ENCODE measurements at places on chromosomes 7 and 10. TPM values are rescaled to one million over a fixed set of nuclear protein-coding genes. Genes with fewer than 3 reads are reported as not detected.

The AGAP6 gene
- 16.0 TPM for total RNA-seq

The PITRM1 gene
- total RNA-seq = 92.3 TPM

The UNCX gene
- total RNA-seq = not detected

The ARHGAP12 gene
- 34.3 TPM for total RNA-seq

The RNLS gene
- not detected for total RNA-seq

The HIPK2 gene
- total RNA-seq = 23.9 TPM

The CRHR2 gene
- not detected for total RNA-seq

The VAX1 gene
- total RNA-seq = not detected

DNA sequence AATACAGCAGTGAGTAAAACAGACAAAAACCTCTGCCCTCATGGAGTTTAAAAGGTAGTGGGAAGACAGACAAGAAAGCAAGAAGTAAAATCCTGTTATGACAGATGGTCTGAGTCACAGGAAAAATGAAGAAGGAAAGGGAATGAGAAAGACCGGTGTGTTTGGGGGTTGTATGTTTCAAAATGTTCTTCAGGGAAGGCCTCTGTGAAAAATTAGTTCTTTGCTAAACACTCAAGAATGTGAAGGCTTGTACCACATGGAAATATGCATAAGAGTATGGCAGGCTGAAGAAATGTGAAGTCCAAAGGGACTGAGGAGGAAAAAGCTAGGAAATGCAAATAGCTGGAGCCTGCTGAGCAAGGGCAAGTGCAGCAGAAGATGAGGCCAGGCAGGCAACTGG is 315.9 kb upstream of the SEMA3A start:
- no peaks in the 10 kb centered on the region for H3K27me3 ChIP-seq
- H3K4me1 ChIP-seq = no peaks in the 10 kb centered on the region
- no peak overlapping the region for H3K4me3 ChIP-seq
- H3K27ac ChIP-seq = no peak overlapping the region

GRCh38 chr10:88386204-88386788 is 196.8 kb downstream of the RNLS start:
- H3K36me3 ChIP-seq = no peaks in the 10 kb centered on the region
- DNase-seq = no peak
- H3K27me3 ChIP-seq = no peaks in the 10 kb centered on the region
- H3K4me1 ChIP-seq = peaks cover 26% of the 10 kb centered on the region
- peak overlapping the region; percentile 44 for H3K4me3 ChIP-seq

DNA sequence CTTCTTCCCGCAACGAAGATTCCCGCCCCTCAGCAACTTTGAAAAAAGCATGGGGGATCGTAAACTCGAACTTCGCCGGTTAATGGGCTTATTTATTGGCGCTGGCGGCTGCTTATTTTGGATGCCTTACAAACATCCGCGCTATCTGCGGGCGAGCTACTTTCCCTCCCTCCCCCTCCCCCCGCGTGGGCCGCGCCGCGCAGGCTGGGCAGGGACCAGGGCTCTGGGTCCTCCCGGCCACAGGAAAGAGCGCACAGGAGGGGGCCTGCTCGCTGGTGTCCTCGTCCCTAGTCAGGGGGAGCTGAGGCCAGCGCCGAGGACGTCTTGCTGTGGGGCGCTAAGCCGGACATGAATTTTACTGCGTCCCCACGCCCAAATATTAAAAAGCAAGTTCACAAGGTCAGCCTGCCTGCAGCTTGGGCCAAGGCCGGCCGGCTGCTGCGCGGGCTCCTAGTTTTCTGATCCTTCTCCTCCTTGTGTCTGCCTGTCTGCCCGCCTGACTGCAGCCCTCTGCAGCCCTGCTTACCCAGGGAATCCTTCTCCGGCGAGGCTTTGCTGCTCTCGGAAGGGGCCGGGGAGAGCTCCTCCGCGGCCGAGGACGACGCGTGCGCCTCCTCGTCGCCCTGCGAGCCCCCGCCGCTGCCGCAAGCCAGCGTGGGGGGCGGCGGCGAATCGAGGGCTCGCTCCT is 1.2 kb downstream of the HOXA10 start:
- H3K36me3 ChIP-seq = no peaks in the 10 kb centered on the region
- no peaks in the 10 kb centered on the region for H3K27me3 ChIP-seq
- H3K27ac ChIP-seq = no peak overlapping the region
- peaks cover 20% of the 10 kb centered on the region for H3K4me1 ChIP-seq

- no peak for DNase-seq
- H3K27me3 ChIP-seq = no peaks in the 10 kb centered on the region
- H3K36me3 ChIP-seq = peaks cover 30% of the 10 kb centered on the region
- H3K4me3 ChIP-seq = peak overlapping the region; percentile 91
These were observed 1.3 kb downstream of the LSM8 start for GRCh38 chr7:118185163-118185860.

DNA sequence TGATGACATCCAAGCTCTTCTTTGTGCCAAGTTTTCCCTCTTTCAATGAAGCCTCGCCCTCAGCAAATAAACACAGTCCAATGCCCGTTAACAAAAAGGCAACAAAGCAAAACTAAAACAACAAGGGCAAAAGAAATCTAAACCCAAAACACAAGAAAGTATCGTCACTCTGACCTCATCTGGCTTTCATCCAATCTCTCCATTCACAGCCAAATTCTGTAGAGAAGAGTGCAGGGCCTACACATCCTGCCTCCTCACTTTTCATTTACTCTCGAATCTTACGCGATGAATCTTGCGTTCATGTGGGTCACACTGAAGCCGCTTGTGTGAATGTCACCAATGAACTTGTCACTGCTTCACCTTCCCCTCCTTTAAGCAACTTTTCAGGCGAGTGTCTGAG is 15.9 kb upstream of the AKR1E2 start:
- H3K27ac ChIP-seq = no peak overlapping the region
- H3K4me1 ChIP-seq = no peaks in the 10 kb centered on the region
- no peaks in the 10 kb centered on the region for H3K36me3 ChIP-seq

DNA sequence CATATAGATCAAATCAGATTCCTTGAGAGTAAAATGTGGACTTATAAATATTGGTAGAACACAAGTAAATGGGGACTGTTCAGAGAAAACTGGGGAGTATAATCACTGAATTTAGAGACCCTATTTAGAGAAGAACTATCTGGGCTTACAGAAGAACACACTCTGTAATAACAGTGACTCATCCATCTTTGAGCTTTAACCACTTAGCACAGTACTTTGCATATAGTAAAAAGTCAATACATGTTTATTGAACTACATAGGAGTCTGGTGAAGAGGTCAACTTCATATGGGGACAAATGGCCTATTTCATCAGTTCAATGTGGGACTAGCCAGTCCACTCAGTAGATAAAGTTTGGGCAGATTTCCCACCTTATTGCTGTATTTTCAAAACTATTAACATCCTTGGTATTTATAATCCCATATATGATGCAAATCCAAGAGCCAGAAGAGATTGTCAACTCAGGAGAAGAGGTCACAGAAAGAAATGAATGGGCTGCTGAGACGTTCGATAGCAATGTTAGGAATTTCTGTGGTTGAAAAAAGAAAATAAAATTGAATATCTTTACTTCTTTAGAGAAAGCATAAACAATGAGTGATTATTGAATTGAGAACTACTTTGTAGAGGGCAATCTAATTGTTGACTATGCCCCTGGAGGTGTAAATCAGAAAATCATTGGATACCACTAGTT is 119.3 kb upstream of the CACNA2D1 start:
- H3K27me3 ChIP-seq = no peaks in the 10 kb centered on the region
- peaks cover 8% of the 10 kb centered on the region for H3K4me1 ChIP-seq
- no peak for DNase-seq

DNA sequence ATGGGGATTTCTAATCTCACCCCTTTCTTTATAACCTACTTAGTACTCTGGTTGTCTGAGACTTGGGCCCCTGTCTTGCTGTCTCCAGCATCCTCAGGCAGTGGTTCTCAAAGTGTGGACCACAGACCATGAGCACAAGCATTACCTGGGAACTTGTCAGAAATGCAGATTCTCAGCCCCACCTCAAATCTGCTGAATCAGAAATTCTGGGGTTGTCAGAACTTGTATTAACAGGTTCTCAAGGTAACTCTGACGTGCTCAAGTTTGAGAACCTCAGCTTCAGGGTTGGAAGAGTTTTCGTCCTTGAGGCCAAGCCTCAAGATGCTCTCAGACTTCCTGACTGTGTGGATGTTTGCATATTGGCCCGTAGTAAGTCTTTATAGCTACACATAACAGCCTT is 97.4 kb downstream of the REEP3 start:
- no peak overlapping the region for H3K4me3 ChIP-seq
- H3K4me1 ChIP-seq = no peaks in the 10 kb centered on the region
- H3K36me3 ChIP-seq = no peaks in the 10 kb centered on the region
- no peak overlapping the region for H3K27ac ChIP-seq
- no peak for DNase-seq

DNA sequence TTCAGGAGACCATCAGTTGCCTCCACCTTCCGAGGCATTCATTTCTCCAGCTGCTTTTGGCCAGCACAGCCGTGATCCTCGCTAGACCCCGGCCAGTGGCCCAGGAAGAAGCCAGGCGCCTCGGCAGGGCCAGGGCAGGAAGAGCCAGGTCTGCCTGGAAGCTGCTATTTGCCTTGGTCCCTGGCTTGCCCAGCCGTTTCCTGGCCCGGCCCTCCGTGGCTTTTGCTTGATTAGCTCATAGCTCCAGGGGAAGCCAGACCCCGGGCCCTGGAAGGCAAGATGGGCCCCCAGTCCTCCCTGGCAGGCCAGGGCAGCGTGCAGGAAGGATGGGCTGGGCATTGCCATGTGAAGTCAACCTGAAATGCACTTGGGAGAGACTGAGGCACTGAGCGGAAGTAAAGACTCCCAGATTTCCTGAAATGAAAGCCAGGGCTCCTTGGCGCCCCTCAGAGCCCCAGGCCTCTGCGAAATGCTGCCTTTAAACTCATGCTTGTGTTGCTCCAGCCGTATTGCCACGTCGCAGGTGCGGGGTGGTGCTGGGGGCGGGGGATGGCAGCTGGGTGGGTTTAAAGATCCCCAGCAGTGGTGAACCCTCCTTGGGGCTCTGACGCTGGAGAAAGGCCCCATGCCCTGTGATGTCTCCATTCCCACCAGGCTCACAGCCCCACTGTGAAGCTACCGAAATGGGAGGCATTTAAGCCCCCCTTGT is 160.6 kb downstream of the GRK5 start:
- H3K36me3 ChIP-seq = no peaks in the 10 kb centered on the region
- no peak overlapping the region for H3K27ac ChIP-seq
- no peak for DNase-seq

- no peak for DNase-seq
- H3K4me3 ChIP-seq = no peak overlapping the region
- H3K27ac ChIP-seq = no peak overlapping the region
These were observed 283.5 kb downstream of the THSD7A start for GRCh38 chr7:11548532-11548931.

GRCh38 chr10:74733612-74734011 is 92.8 kb upstream of the KAT6B start:
- no peaks in the 10 kb centered on the region for H3K36me3 ChIP-seq
- DNase-seq = no peak
- H3K27ac ChIP-seq = no peak overlapping the region
- H3K4me3 ChIP-seq = no peak overlapping the region
- H3K27me3 ChIP-seq = no peaks in the 10 kb centered on the region

- H3K27ac ChIP-seq = no peak overlapping the region
- H3K4me3 ChIP-seq = peak overlapping the region; percentile 86
- 0 out of 2 replicates have a peak, but pooled peaks cover 12% of the 10 kb centered on the region for H3K4me1 ChIP-seq
- no peaks in the 10 kb centered on the region for H3K36me3 ChIP-seq
- DNase-seq = no peak
These were observed 765 bp downstream of the WBP1L start for GRCh38 chr10:102744374-102745051.

DNA sequence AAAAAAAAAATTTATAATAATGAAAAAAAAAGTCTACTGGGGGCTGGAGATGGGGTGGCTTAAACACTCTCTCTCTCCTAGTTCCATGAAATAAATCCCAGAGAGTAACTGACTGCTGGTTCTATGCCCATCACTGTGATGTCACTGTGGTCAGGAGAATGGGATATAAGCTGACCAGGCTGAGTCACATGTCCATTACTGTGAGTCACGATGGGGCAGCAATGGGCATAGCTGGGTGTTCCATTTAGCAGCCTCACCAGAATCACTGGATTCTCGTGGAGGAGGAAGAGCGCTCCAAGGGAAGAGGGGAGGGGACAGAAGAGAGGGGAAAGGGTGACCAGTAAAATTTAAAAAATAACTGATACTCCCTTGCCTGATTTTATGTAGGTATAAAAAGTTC is 37.1 kb downstream of the MASTL start:
- H3K36me3 ChIP-seq = no peaks in the 10 kb centered on the region
- H3K4me1 ChIP-seq = no peaks in the 10 kb centered on the region
- H3K4me3 ChIP-seq = no peak overlapping the region
- DNase-seq = peak; percentile 45
- no peaks in the 10 kb centered on the region for H3K27me3 ChIP-seq

GRCh38 chr10:25531457-25532061 is 356.8 kb downstream of the GPR158 start:
- no peak overlapping the region for H3K27ac ChIP-seq
- DNase-seq = no peak
- H3K4me3 ChIP-seq = no peak overlapping the region
- no peaks in the 10 kb centered on the region for H3K36me3 ChIP-seq

DNA sequence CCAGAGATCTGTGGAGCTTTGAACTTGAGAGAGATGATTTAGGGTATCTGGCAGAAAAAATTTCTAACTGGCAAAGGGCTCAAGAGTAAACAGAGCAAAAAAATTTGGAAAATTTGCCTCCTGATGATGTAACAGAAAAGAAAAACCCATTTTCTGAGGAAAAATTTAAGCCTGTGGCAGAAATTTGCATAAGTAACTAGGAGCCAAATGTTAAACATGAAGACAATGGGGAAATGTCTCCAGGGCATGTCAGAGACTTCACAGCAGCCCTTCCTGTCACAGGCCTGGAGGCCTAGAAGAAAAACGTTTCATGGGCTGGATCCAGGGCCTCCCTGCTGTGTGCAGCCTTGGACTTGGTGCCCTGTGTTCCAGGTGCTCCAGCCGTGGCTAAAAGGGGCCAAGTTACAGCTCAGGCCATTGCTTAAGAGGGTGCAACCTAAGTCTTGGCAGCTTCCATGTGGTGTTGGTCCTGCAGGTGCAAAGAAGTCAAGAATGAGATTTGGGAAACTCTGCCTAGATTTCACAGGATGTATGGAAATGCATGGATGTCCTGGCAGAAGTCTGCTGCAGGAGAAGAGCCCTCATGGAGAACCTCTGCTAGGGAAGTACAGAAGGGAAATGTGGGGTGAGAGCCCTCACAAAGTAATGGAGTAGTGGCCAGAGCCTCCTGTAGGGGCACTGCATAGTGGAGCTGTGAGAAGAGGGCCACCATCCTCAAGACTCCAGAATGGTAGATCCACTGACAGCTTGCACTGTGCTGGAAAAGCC is 8.1 kb downstream of the SEMA3D start:
- no peak for DNase-seq
- H3K4me1 ChIP-seq = no peaks in the 10 kb centered on the region
- H3K36me3 ChIP-seq = no peaks in the 10 kb centered on the region
- H3K27me3 ChIP-seq = no peaks in the 10 kb centered on the region
- no peak overlapping the region for H3K4me3 ChIP-seq
- H3K27ac ChIP-seq = no peak overlapping the region
